ENCODE measurements at places on chromosomes 7 and 10.

DNA sequence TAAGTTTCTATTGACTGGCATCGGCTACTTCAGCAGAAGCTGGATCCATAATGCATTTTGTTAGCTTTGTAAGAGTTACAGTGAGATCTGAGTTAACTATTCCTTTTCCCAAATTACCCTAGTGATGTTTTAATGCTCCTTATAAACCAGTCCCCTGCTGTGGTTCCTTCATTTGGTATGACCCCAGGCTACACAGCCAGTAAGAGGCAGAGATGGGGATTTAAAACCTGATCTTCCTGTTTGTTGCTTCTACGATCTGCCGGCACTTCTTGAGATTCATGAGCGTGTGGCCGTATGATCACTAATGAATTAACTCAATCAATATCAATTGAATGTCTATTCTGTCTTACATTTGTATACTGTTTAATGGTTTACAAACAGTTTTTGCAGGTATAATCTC, 86.1 kb downstream of the CACNB2 start:
- DNase-seq = no peak

DNA sequence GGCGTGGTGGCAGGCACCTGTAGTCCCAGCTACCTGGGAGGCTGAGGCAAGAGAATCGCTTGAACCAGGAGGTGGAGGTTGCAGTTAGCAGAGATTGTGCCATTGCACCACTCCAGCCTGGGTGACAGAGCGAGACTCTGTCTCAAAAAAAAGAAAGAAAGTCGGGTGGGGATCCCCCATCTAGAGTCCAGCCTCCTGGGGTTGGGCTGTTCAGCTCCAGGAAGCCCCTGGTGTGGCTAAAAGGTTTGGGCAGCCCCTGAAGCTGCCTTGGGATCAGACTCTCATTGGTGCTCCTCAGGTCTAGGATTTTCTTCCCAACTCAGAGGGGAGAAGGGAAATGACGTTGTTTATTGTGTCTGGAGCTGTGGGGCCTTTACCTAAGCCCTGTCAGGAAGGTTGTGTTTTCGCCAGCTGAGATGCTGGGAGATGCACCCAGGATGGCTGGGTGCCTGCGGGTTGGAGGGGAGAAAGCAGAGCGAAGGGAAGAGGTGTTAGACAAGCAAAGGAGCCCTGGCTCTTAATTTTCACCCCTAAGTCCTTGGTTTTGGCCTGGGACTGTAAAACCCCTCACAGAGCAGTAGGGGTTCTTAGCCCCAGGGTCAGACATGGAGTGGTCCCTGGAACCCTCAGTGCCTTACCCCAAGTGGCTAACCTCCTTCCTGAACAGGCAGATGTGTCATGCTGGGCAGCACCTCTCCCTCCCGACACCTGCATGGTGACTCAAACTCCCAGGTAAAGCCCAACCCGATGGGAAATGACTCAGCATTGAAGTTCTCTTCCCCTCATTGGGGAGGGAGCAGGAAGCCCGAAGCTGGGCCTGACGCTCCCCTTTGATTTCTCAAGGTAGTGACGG, 21.1 kb downstream of the PLAU start:
- no peak for DNase-seq

GRCh38 chr10:86410542-86411124, 44.0 kb upstream of the GRID1 start:
- no peak for DNase-seq

DNA sequence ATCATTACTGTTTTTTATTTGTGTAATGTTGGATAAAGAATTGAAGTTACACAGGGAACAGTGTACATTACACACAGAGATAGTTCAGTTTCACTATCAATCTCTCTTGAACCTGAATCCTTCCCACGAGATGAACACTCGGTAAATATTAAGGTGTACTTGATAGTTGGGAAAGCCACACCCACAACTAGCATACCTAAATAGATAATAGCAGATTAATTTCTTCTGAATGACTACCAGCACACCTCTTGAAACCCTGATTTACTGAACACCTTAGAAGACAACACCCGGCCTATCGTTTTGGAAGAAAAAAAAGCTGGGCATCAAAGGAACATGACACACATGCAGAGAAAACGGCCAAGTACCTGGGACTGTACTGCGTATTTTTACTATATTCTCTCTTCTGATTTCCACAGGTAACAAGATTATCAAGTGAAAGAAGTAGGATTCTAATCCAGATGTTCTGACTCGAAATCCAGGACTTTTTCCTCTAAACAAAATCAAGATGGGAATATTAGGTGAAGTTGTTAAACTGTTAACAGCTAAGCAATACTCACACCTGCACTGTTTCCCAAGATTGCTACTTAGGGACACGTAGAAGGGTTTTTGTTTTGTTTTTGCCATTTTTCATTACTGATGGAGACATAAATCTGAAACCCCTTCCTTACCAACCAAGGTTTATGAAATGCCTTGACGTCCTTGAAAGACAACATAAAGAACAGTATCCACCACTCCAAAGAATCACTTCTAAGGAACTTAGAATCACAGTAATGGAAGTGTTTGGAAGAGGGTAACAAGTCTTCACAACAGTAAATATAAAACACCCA, 1.0 kb downstream of the CCDC186 start:
- no peak for DNase-seq

DNA sequence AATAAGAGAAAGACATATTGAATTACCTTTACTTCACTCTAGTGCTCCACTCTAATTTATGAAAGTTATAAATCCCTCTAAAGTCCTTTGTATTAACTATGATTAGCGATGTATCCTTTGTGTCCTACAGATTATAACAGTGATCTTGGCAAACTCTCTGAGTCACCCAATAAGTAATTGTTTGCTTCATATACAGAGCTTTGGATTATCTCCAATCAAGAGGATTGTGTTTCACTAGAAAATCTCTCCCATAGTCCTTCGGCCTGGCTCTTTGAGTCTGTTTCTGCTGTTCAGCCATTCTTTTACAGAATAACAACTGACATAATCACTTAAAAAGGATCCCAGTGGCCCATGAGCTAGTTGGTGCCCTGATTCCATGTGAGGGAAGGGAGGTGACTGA, 9.5 kb downstream of the LMOD2 start:
- no peak for DNase-seq

GRCh38 chr7:2717293-2718261, 29.6 kb downstream of the AMZ1 start:
- peak; percentile 61 for DNase-seq
